Eye (tissue), 1 donor: ENCODE measurements at places on chromosomes 5 and 9.

GRCh38 chr5:148214665-148215185 is 11.9 kb downstream of the SPINK6 start:
- DNase-seq: no peak

- DNase-seq: no peak
These were observed 2.9 kb upstream of the CAMSAP1 start for GRCh38 chr9:135910216-135910615.

DNA sequence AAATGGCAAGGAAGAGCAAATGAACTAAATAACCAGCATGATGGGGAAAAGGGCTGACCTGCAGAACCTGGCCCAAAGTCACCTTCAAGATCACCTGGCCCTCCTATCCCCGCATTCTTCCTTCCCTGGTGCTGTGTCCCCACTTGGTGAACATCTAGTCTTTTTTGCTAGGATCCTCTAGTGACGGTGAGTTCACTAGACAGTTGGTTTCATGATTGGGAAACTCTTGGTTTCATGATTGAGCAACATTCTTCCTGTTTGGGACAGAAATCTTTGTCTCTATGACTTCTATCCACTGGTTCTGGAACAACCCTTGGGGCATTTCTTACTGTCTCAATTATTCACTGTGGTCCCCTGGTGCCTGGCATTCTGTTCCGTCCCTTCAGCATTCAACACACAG is 50.2 kb upstream of the DAB2IP start:
- DNase-seq: no peak

DNA sequence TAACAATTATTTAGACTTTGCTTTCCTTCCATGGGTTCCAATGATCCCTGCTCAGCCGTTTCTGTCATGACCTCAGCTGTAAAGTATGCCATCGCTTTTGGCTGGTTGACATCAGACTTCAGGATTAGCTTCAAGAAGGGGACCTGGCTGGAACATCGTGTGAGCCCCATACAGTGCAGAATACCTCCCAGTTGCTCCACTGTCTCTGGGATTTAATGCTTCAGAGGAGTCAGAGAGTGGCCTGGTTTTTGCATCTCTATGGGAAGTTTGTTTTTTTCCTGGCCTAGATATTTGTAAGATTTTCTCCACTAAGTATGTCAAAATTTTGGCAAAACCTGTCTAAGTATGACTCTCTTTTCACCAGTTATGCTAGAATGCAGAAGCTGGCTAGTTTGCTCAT is 216.9 kb downstream of the GABBR2 start:
- DNase-seq: peak; percentile 50

GRCh38 chr5:73893813-73894212 is 267.8 kb downstream of the ARHGEF28 start:
- no peak for DNase-seq

DNA sequence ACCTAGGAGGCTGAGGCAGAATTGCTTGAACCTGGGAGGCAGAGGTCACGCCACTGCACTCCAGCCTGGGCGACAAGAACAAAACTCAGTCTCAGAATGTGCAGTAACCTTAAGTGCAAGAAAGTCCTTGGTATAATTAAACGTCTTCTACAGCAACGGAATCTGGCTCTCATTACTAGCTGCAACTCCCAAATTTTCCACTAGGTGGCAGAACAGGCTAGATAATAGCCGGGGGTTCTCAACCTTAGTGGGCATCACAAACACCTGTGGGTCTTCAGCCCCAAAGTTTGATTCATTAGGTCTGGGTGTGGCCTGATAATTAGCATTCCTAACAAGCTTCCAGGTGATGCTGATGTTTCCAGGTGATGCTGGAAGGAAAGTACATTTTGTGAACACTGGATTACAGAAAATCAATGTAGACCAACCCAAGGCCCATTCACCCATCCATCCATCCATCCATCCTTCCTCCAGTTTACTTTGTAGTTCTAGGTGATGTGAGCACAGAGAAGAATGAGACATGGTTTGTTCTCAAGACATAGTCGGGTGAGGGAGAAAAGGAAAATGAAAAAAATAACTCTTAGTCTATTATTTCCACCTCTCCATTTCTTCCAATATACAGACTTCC is 37.3 kb downstream of the FBXW2 start:
- peak; percentile 89 for DNase-seq

DNA sequence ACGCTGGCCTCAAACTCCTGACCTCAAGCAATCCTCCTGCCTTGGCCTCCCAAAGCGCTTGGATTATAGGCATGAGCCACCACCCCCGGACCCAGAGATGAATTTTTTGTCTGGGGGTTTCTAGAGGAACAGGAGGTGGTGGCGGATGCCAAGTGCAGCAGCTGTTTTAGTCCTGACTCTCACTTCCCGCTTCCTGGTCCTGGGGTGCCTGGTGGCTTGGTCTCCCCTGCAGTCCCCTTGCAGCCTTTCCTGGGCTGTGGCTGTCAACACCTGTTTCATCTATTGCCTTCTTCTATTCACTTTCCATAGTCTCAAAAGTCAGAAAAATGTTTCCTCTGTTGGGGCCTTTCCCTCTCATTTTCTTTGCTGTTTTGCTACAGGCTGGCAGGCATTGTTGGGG is 6.5 kb upstream of the NHP2 start:
- no peak for DNase-seq

DNA sequence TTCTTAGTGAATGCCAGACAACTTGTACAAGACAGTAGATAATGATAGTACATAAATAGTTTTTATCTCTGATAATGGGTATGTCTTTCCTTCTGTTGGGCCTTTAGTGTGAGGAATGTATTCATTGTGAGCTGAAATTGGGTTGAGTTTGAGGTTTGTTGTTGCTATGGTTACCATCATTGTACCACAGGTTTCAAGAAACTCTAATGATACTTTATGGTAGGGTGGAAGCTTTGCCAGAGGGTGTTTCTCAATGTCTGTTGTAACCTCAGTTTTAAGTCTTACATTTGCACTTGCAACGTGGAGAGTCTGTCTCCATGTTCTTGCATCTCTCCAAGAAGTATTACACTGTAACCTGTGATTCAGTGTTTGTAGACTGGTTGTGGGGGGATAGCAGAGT is 1550.1 kb downstream of the MAT2B start:
- no peak for DNase-seq

- DNase-seq: no peak
These were observed 67.3 kb downstream of the SNX30 start for GRCh38 chr9:112817860-112818203.

DNA sequence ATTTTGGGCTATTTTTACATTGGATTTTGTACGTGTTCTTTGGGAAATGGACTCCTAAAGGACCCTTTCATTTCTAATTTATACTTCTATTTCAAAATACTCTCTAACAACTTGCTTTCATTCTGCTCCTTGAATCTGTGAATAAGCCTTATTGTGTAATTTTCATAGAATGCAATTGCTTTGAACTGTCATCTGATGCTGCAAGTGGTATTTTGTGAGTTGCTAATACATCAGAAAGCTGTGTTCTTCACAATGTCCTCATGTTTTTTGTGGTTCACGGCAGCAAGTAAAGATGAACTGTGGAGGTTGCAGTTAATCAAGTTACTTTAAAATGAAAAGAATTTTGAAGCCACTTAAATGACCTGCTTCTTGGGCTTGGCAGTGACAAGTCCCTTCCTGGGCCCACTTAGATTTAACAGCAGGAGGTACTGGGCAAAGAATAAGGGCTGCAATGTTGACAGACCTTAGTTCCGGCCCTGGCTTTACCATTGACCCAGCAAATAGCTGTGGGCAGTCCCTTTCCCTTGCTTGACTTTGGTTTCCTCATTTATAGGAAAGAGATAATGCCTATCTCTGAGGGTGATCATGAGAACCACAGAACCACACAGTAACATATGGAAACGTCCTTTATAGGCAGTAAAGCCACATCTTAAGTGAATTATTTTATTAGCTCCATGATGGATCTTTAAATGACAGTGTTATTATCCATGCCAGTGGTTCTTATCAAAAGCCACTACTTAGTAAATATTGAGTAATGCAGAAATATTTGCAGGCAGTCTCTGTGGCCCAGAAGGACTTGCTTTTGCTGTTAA is 54.8 kb downstream of the IQGAP2 start:
- peak; percentile 8 for DNase-seq

DNA sequence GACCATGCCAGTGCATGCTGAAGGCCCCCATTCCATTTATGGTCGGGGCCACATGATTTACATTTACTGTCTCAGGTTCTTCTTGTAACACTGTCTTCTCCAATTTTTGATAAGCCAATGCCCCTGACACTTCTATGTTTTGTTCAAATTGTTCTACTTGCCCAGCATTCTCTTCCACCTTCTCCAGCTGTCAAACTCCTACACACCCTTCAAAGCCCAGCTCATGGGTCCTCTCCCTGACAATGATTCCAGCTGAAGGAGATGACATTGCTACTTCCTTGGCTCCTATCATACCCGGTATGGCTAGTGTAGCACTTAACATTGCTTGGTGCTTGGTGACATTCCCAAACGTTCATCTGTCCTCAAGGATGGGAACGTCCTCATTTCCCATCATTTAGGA is 41.1 kb upstream of the KCNMB1 start:
- no peak for DNase-seq

DNA sequence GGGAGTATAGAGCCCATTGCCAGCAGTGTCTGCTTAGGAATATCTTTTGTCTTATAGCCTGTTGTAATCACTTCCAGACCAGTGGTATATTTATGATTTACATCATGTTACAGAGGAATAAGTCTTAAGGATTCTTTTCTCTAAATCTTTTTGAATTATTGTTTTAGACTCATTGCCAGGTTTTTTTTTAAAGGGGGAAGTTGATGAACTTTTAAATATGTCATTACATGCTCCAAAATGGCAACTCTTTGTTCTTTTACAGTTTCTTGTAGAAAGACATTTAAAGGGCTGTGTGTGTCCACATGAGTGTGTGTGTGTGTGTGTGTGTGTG is 59.4 kb upstream of the NFIB start:
- DNase-seq: peak; percentile 52

GRCh38 chr9:123776708-123777537 is 153.0 kb downstream of the DENND1A start:
- DNase-seq: no peak

GRCh38 chr5:137142346-137142745 is 356.8 kb downstream of the SPOCK1 start:
- peak; percentile 58 for DNase-seq

GRCh38 chr5:14753947-14754346 is 89.4 kb downstream of the OTULIN start:
- no peak for DNase-seq

DNA sequence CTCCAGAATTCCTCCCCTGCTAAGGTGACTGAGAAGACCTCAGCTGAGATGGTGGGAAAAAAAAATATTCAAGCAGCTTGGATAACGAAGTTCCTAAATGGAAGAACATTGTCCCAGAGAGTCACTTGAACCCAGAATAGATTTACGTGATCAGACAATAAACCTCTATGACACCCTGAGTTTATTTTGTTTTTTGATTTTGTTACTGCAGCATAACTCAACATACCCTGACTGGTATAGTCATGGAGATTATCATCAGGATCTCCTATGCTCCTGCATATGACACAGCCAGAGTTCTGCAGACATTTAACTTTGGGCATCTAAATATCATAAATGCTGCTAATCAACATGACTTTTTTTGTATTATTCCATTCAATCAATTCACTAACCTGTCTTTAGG is 282.9 kb downstream of the RASEF start:
- no peak for DNase-seq
